ENCODE measurements at places on chromosomes 11 and 22.

GRCh38 chr11:65210748-65211147 lies 29.0 kb downstream of the CAPN1 start:
- H3K36me3 ChIP-seq: peaks cover 33% of the 10 kb centered on the region
- no peak for DNase-seq
- no peak overlapping the region for H3K4me3 ChIP-seq
- no peak overlapping the region for H3K27ac ChIP-seq
- no peaks in the 10 kb centered on the region for H3K27me3 ChIP-seq

- no peak overlapping the region for H3K27ac ChIP-seq
- DNase-seq: no peak
- H3K27me3 ChIP-seq: no peaks in the 10 kb centered on the region
Observed at GRCh38 chr11:27052668-27053067, 12.1 kb downstream of the BBOX1 start.

DNA sequence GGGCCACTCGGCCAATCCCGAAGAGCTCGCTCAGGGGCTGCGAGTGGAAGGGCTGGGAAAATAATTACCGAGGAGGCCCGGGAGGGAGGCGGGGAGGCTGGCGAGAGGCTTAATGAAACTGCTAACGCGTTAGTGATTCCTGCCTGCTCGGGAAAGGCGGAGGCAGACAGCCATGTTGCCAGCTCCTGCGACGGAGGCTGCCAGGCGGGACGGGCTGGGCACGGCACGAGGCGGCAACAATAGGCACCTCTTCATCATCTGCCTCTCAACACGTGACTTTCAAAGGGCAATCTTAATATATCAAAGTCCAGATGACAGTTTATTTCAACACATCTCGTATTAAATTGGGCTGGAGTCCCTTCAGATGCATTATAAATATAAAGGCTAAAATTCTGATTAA lies 68.0 kb upstream of the TCF20 start:
- H3K27ac ChIP-seq: no peak overlapping the region
- H3K27me3 ChIP-seq: peaks cover 15% of the 10 kb centered on the region
- H3K4me3 ChIP-seq: no peak overlapping the region
- H3K4me1 ChIP-seq: peaks cover 33% of the 10 kb centered on the region
- no peaks in the 10 kb centered on the region for H3K36me3 ChIP-seq
- no peak for DNase-seq

DNA sequence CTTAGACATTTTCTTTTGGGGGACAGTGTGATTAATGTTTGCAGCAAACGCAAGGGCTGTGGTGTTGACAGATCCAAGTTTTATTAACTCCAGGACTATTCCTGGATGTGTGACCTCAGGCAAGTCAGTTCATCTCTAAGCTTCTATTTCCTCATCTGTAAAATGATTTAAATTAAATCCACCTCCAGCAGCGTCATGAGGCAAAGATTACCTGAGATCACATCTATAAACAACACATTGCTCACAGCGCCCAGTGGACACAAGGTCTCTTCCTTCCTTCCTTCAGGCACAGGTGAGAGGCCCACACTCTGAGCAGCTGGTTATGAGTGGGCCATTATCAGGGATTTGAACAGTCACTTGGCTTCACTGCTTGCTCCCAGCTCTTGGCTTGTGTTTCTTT lies 111.2 kb upstream of the RASSF10 start:
- H3K4me1 ChIP-seq: peaks cover 35% of the 10 kb centered on the region
- DNase-seq: no peak
- H3K27me3 ChIP-seq: no peaks in the 10 kb centered on the region
- H3K4me3 ChIP-seq: no peak overlapping the region
- peaks cover 40% of the 10 kb centered on the region for H3K36me3 ChIP-seq

DNA sequence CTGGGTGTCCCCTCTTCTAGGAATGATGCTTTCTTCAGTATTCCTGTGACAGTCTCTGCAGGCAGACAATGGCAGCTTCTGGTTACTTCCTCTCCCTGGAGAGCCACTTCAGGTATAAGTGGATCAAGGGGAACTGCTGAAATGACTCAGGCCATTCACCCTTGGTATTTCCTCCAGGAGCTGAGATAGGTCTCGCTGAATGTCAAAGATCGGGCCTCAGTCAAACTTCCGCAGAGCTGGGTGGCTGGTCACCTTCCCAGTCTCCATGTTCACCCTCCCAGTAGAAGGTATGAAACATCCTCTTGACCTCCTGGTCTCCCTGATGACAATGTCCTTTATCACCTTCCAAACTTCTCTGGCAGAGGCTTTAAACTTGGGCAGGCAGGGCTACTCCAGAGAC lies 1.8 kb upstream of the ANKK1 start:
- H3K4me3 ChIP-seq: no peak overlapping the region
- DNase-seq: no peak
- H3K27me3 ChIP-seq: peaks cover 6% of the 10 kb centered on the region
- peaks cover 12% of the 10 kb centered on the region for H3K4me1 ChIP-seq
- H3K27ac ChIP-seq: no peak overlapping the region
- no peaks in the 10 kb centered on the region for H3K36me3 ChIP-seq

GRCh38 chr11:94325681-94326080 lies 21.3 kb downstream of the IZUMO1R start:
- no peaks in the 10 kb centered on the region for H3K4me1 ChIP-seq
- peaks cover 5% of the 10 kb centered on the region for H3K27me3 ChIP-seq
- H3K4me3 ChIP-seq: no peak overlapping the region
- peak; percentile 89 for DNase-seq

DNA sequence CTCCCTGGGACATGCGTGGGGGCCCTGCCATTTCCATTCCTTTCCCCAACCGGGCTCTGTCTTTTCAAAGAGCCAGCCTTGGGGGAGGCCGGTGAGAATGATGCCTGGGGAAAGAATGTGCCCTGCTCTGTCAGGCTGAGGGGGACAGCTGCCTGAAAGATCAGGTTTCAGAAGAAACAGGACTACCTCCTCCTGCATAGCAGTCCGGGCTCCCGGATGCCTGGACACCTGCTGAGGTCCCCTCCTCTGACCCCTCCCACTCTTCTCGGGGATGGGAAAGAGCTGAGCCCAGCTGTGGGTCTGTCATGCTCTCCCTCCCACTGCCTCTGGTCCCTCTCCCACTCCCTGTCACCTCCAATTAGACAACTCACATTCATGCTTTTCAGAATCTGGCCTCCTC lies 41.8 kb upstream of the CDON start:
- DNase-seq: peak; percentile 85
- H3K4me3 ChIP-seq: peak overlapping the region; percentile 39
- peak overlapping the region; percentile 96 for H3K27ac ChIP-seq
- H3K36me3 ChIP-seq: no peaks in the 10 kb centered on the region
- H3K27me3 ChIP-seq: peaks cover 3% of the 10 kb centered on the region

DNA sequence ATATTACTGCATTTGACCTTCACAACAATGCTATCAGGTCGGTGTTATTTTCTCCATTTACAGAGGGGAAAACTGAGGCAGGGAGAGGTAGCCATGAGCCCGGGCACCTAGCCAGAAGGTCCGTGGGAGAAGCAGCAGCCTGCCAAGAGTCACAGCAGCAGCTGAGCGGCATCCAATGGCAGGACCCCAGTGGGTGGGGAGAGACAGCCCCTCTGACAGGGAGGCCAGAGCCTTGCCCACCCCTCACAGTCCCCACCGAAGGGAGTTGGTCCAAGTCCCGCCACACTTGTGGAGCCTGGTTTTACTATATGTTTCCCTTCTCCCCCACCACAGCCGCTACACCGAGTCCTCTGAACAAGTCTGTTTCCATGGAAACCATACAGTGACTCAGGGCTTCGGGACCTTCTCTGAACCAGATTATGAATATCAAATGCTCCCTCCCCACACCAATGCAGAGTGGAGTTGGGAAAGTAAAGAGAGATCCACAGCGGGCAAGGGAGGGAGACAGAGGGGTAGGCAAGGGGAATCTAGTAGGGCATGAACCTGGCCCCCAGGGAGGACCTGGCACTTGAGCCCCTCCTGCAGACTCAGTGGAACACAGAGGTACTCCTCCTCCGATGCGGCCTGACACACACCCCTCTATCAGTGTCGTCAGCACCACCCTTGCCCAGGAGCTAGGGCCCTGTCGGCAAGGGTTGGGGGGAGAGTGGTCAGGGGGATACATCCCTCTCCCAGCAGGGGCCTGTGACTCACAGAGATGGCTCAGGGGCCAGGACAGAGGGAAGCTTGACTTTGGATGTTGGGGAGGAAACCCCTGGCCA lies 2.5 kb downstream of the CHST1 start:
- H3K27ac ChIP-seq: no peak overlapping the region
- no peaks in the 10 kb centered on the region for H3K36me3 ChIP-seq
- H3K4me3 ChIP-seq: peak overlapping the region; percentile 48
- no peak for DNase-seq

- peaks cover 20% of the 10 kb centered on the region for H3K27me3 ChIP-seq
- H3K4me1 ChIP-seq: peaks cover 25% of the 10 kb centered on the region
- no peak for DNase-seq
- H3K27ac ChIP-seq: no peak overlapping the region
- no peaks in the 10 kb centered on the region for H3K36me3 ChIP-seq
Observed at GRCh38 chr11:73225001-73225686, 7.1 kb downstream of the P2RY2 start.

GRCh38 chr11:72209101-72209500 lies 7.5 kb upstream of the FOLR2 start:
- H3K27ac ChIP-seq: no peak overlapping the region
- no peak for DNase-seq
- no peak overlapping the region for H3K4me3 ChIP-seq
- H3K27me3 ChIP-seq: peaks cover 11% of the 10 kb centered on the region
- H3K36me3 ChIP-seq: no peaks in the 10 kb centered on the region

DNA sequence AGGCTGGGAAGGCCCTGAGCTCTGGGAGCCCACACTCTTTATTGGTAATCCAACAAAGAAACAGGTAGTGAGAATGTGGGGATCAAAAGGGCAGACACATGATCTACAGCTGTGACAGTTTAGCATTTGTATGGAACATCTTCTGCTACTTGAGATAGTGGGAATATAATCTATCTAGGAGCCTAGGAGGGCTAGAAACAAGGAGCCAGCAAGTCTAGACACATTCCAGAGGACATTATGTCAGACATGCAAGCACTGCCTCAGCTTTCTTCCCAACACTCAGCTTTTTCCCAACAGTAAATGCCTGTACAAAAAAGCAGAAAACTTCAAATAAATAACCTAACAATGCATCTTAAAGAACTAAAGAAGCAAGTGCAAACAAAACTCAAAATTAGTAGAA lies 1150.6 kb upstream of the RAG2 start:
- H3K27me3 ChIP-seq: no peaks in the 10 kb centered on the region
- H3K4me1 ChIP-seq: no peaks in the 10 kb centered on the region
- no peak overlapping the region for H3K4me3 ChIP-seq

DNA sequence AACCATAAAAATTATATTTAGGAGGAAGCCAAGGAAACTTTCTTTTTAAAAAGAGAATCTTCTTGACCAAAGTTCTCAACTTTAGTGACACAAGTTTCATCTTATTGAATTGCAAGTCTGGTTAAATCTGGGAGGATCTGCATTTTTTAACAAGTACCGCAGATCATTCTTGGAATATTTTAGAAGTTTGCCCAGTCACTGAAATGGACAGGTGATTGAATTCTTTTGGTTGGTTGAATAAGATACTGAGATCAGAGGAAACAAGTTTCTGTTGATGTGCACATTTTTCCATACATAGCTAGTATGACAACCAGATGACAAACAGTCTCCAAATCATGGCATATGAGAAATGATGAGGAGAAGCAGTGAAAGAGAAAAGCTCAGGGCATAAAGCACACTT lies 50.2 kb downstream of the SLN start:
- H3K4me3 ChIP-seq: no peak overlapping the region
- H3K27me3 ChIP-seq: no peaks in the 10 kb centered on the region
- no peak for DNase-seq
- H3K27ac ChIP-seq: no peak overlapping the region
- peaks cover 23% of the 10 kb centered on the region for H3K4me1 ChIP-seq
- no peaks in the 10 kb centered on the region for H3K36me3 ChIP-seq

DNA sequence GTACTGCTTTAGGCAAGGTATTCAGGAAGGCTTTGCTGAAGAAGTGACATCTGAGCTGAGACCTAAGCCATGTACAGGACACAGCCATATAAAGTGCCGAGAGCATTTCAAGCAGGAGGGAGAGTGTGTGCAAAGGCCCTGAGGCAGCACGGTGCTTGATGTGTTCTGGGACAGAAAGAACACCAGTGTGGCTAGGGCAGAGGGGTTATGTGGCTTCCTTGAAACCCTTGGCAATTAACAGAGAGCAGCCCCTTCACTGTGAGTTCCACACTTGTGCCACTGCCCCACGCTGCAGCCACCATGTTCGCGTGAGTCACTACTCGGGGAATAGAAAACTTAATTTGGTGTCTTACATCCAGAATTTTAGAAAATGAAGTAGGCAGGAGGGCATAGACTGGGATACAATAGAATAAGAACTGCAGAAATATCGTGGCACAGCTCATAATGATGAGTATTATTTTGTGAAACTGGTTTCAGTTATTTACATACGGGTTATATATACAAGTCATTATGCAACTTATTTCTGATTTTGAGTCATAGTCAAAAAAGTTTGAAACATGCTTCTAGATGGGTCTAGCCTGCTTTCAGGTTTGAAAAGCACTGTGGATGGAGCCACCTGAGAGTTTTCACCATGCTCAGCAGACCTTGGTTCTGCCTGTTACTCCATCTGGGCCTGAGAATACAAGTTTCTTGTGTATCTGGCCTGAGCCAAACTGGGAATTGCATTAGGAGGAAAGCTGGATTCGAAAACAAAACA lies 11.8 kb downstream of the IL10RA start:
- H3K4me1 ChIP-seq: peaks cover 14% of the 10 kb centered on the region
- H3K27me3 ChIP-seq: no peaks in the 10 kb centered on the region
- no peak overlapping the region for H3K4me3 ChIP-seq
- no peak for DNase-seq

- no peak for DNase-seq
- H3K27me3 ChIP-seq: no peaks in the 10 kb centered on the region
- no peak overlapping the region for H3K27ac ChIP-seq
- H3K36me3 ChIP-seq: no peaks in the 10 kb centered on the region
Observed at GRCh38 chr11:29324328-29324727, 692.5 kb downstream of the KCNA4 start.

Data from WTC11 (cell line).